Activated naive CD4-positive, alpha-beta T cell treated with anti-CD3 and anti-CD28 coated beads, Interleukin-2, amount 10 ng/mL, durations not matched to agents 5 hours and 36 hours (primary cell): ENCODE measurements at places on chromosomes 7 and 10. TPM values are rescaled to one million over a fixed set of nuclear protein-coding genes. Genes with fewer than 3 reads are reported as not detected.

The EPHB6 gene
- total RNA-seq, result 23.6 TPM

The GARIN1A gene
- 0.17 TPM for total RNA-seq

The WDR86 gene
- total RNA-seq, result not detected

The CYP3A5 gene
- not detected for total RNA-seq

The MCU gene
- 11.2 TPM for total RNA-seq

The NFE2L3 gene
- 13.6 TPM for total RNA-seq

The HABP2 gene
- total RNA-seq, result not detected

The MYPN gene
- not detected for total RNA-seq

The ZMIZ1 gene
- total RNA-seq, result 31.9 TPM

The PKD1L1 gene
- 0.10 TPM for total RNA-seq

The LDB3 gene
- total RNA-seq, result not detected

The MEIG1 gene
- total RNA-seq, result 0.58 TPM

The CPED1 gene
- not detected for total RNA-seq

The SLC26A4 gene
- total RNA-seq, result 0.51 TPM

The IFIT5 gene
- 17.0 TPM for total RNA-seq

The RBP3 gene
- total RNA-seq, result not detected

The MASTL gene
- total RNA-seq, result 23.4 TPM

The DRGX gene
- not detected for total RNA-seq

The POMZP3 gene
- total RNA-seq, result 18.2 TPM

The ALOX5 gene
- total RNA-seq, result 13.6 TPM

The PLEKHS1 gene
- not detected for total RNA-seq

The ATOH7 gene
- total RNA-seq, result not detected

The KNDC1 gene
- 0.83 TPM for total RNA-seq

The LIPJ gene
- not detected for total RNA-seq

The NEUROG3 gene
- total RNA-seq, result not detected

The WNT8B gene
- 0.24 TPM for total RNA-seq

The ZNF853 gene
- total RNA-seq, result 0.81 TPM

The WNT2 gene
- not detected for total RNA-seq

The MKX gene
- not detected for total RNA-seq

The GCK gene
- not detected for total RNA-seq

The BNIP3 gene
- total RNA-seq, result 71.2 TPM
